ENCODE measurements at places on chromosomes 6 and 20. TPM values are rescaled to one million over a fixed set of nuclear protein-coding genes. Genes with fewer than 3 reads are reported as not detected.

DNA sequence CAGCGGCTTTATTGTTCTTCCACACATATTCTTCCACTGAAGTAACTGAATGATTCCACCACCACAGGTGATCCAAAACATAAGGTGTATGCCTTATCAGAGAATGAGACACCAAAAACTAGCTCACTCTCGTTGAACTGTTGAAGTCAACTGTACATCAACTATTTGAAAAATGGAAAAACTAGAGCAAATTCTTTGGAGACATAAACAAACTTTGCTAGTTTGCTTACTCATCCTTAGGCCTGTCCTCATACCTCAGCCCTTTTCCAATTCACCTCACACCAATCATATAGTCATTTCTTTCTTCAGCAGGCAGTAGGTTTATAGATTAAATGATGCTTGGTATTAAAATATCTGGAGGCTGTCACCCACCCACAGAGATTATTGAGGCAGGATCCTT is 77.1 kb upstream of the RNF217 start:
- H3K4me1 ChIP-seq = peaks cover 10% of the 10 kb centered on the region
- no peak for DNase-seq
- no peak overlapping the region for H3K4me3 ChIP-seq
- H3K27ac ChIP-seq = no peak overlapping the region

GRCh38 chr20:47729472-47729871 is 55.8 kb downstream of the SULF2 start:
- H3K4me1 ChIP-seq = no peaks in the 10 kb centered on the region
- no peaks in the 10 kb centered on the region for H3K36me3 ChIP-seq
- DNase-seq = no peak
- H3K4me3 ChIP-seq = no peak overlapping the region
- no peaks in the 10 kb centered on the region for H3K27me3 ChIP-seq

GRCh38 chr20:53926428-53927028 is 143.9 kb downstream of the BCAS1 start:
- DNase-seq = no peak
- peak overlapping the region; percentile 38 for H3K27ac ChIP-seq
- H3K4me3 ChIP-seq = no peak overlapping the region
- no peaks in the 10 kb centered on the region for H3K36me3 ChIP-seq

DNA sequence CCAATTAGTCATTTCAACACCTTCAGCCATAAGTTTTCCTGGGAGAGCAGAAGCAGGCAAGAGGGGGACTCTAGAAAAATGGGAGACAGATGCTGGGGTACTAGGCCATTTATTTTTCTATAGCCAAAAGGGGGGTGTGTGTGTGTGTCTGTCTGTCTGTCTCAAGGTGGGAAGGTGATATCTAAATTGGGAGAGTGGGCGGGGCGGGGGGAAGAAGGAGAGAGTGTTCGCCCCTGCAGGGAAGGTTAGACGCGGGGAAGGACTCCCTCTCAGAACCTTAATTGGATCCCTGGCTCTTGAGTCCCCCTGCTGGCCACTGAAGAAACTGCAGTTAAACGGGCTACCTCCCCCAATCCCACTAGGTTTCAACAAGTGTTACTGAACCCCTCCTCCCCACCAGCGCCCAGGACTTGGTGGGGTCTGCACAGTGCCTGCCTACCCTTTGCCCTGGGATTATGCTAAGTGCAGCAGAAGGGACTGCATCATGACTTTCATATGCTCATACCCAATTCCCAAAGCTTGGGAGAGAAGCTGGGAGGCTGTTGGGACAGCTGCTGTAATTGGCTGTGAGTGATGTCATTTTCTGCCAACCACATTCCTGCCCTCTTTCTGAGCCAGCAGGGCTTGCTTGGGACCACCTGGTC is 45.8 kb downstream of the FOXP4 start:
- H3K4me3 ChIP-seq = no peak overlapping the region
- no peak overlapping the region for H3K27ac ChIP-seq
- H3K36me3 ChIP-seq = no peaks in the 10 kb centered on the region
- no peaks in the 10 kb centered on the region for H3K4me1 ChIP-seq
- H3K27me3 ChIP-seq = no peaks in the 10 kb centered on the region
- peak; percentile 71 for DNase-seq

The TCP11 gene
- total RNA-seq = not detected

The FAM83C gene
- total RNA-seq = not detected

DNA sequence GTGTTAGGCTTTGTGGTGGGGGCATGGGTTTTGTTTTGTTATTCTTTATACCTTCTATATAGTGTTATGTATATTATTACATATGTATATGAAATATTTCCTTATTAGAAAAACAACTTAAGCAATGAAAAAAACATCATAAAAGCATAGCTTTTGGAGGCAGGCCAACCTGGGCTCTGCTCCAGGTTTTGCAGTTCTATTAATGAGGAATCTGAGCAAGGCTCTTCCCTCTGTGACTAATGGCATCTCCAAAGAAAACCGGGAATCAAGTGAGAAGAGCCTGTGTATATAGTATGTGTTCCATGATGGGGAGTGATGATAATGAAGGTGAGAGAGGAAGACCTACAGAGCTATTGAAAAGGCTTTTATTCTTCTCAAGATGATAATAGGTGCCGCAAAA is 291.1 kb downstream of the CLIC5 start:
- H3K27ac ChIP-seq = no peak overlapping the region
- H3K36me3 ChIP-seq = no peaks in the 10 kb centered on the region
- no peaks in the 10 kb centered on the region for H3K27me3 ChIP-seq
- no peaks in the 10 kb centered on the region for H3K4me1 ChIP-seq

GRCh38 chr20:39762716-39763115 is 800.6 kb downstream of the DHX35 start:
- no peaks in the 10 kb centered on the region for H3K27me3 ChIP-seq
- no peak overlapping the region for H3K4me3 ChIP-seq
- no peak for DNase-seq
- no peaks in the 10 kb centered on the region for H3K4me1 ChIP-seq
- no peak overlapping the region for H3K27ac ChIP-seq

DNA sequence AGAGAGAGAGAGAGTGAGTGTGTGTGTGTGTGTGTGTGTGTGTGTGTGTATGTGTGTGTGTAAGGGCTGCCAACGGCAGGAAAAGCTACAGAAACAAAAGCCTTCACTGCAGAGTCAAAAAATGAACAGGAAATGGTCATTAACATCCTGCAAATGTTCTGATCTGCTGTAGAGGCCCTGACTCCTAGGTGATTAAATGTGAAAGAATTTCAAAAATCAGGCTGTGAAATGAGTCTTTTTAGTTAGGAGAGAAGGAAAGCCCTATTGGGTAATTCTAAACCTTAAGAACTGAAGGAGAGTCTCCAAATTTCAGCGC is 166.5 kb upstream of the MYLIP start:
- no peaks in the 10 kb centered on the region for H3K4me1 ChIP-seq
- H3K27me3 ChIP-seq = no peaks in the 10 kb centered on the region
- no peak for DNase-seq
- H3K27ac ChIP-seq = no peak overlapping the region
- no peaks in the 10 kb centered on the region for H3K36me3 ChIP-seq

GRCh38 chr6:5754904-5755303 is 251.8 kb downstream of the NRN1 start:
- no peaks in the 10 kb centered on the region for H3K4me1 ChIP-seq
- DNase-seq = no peak
- no peak overlapping the region for H3K27ac ChIP-seq
- H3K27me3 ChIP-seq = no peaks in the 10 kb centered on the region
- no peak overlapping the region for H3K4me3 ChIP-seq

The HUS1B gene
- total RNA-seq = 19.1 TPM

DNA sequence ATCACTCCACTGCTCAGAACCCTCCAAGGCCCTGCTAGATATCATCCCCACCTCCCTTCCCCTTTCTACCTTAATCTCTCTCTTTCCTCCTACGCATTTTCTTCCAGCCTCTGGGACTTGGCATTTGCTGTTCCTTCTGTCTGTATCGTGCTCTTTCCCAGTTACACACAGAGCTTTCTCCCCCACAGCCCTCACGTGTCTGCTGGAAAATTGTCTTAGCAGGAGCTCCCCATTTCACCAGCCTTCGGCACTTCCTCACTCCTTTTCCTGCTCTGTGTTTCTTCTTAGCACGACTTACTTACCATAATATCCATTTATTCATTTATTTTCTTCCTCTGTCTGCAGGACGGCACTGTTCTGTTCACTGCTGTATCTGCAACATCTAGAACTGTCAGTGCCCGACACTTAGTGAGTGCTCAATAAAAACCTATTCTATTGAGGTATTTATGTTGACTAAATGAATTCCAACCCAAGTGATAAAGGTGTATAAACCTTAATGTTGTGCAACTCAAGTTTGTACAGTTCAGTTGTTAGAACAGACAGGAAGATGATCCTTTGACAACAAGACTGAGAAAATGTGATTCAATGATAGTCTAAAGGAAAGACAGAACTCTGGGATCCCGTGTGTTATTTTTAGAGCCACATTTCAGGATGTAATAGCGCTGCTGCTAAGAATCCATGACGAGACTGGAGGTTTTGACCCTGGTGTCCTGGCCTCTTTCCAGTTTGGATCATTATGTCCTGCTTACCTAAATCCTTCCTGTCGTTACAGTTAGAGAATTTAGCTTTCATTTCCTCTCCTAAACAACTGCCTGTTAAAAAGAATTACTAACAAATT is 170.1 kb upstream of the LAMP5 start:
- H3K36me3 ChIP-seq = no peaks in the 10 kb centered on the region
- H3K4me1 ChIP-seq = no peaks in the 10 kb centered on the region
- H3K27ac ChIP-seq = peak overlapping the region; percentile 21
- no peak overlapping the region for H3K4me3 ChIP-seq
- no peak for DNase-seq
- H3K27me3 ChIP-seq = no peaks in the 10 kb centered on the region

GRCh38 chr6:35602133-35602946 is 86.4 kb downstream of the FKBP5 start:
- H3K4me3 ChIP-seq = no peak overlapping the region
- no peaks in the 10 kb centered on the region for H3K27me3 ChIP-seq
- peak; percentile 31 for DNase-seq
- H3K4me1 ChIP-seq = peaks cover 48% of the 10 kb centered on the region
- H3K27ac ChIP-seq = peak overlapping the region; percentile 91

DNA sequence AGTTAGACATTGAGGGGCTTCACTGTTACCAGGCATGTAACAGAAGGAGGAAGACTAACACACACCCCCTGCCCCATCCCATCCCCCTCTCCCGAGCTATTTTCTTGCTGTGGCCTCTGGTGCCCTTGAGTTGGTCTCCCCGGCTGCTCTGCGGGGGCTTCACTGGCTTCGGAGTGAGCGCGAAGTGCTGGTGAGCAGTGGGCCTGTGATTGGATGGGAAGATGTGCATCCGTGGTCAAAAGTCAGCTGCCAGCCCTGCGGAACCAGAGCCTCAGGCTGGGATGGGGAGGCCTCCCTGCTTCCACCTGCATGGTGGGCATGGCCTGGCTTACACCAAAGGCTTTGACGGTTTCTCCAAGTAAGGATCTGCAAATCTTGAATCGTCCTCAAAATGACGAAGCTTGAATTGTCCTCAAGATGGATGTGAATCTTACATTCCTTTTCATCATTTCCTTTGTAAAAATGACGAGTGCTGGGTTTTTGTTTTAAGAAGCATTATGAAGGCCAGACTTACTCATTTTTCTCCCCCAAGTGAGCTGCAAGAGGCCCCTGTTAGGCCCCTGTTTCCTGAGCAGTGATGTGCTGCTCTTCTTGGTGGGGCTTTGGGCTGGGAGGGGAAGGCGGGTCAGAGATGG is 23.7 kb downstream of the SPATA2 start:
- DNase-seq = no peak
- H3K27me3 ChIP-seq = no peaks in the 10 kb centered on the region
- peaks cover 45% of the 10 kb centered on the region for H3K4me1 ChIP-seq
- no peak overlapping the region for H3K27ac ChIP-seq
- H3K4me3 ChIP-seq = no peak overlapping the region
- H3K36me3 ChIP-seq = no peaks in the 10 kb centered on the region

GRCh38 chr6:52603000-52603795 is 26.3 kb upstream of the TRAM2 start:
- peaks cover under 1% of the 10 kb centered on the region for H3K4me1 ChIP-seq
- no peaks in the 10 kb centered on the region for H3K36me3 ChIP-seq
- H3K4me3 ChIP-seq = no peak overlapping the region
- DNase-seq = no peak

The MYH7B gene
- total RNA-seq = 0.52 TPM

GRCh38 chr6:142846459-142846831 is 98.5 kb downstream of the HIVEP2 start:
- no peak for DNase-seq
- no peaks in the 10 kb centered on the region for H3K36me3 ChIP-seq

DNA sequence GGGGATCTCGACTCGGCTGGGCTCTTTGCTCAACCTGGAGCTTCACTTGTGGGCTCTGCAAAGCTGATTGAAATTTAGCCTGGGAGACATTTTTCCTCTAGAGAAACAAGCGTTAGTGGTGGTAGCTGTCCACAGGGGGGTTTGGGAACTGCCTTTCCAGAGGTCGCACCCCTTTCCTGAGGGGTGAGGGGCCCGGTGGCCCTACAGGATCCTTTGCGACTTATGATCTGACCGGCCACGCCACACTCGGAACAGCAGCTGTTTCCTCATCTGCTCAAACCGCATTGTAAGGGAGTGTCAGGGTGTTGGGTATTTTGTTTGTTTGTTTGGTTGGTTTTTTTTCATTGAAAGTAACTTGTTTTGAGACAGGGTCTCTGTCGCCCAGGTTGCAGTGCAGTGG is 21.0 kb downstream of the PNLDC1 start:
- no peaks in the 10 kb centered on the region for H3K27me3 ChIP-seq
- DNase-seq = no peak
- H3K36me3 ChIP-seq = no peaks in the 10 kb centered on the region
- H3K4me3 ChIP-seq = no peak overlapping the region
- peaks cover 7% of the 10 kb centered on the region for H3K4me1 ChIP-seq

DNA sequence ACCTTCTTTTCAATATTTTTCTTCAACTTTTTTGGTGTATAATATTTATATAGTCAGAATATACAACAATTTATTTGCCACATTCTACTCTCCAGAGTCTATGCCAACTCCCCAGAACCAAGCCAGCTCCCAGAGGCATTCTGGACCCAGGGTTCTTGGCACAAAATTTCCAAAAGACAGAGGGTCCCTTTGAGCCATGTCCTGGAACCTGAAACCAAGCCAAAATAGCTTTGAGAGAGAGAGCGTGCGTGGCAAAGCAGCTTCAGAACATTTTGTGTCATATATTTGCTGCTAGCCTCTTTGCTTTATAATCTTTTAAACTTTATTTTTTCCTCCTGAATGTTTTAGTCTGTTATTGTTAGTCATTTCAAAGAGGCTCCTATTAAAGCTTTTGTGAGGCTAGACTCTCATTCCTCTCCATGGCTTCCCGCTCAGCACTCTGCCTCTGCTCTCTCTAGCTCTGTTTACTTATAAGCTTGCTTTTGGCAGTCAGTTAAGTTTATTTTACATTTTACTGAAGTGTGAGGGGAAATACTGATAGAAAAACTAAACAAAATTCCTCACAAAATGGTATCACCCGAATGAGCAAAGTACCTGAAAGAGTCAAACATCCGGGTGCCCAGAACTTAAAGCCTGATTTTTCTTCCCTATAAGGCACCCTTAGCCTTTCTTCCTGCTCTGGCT is 605.1 kb upstream of the ID4 start:
- no peaks in the 10 kb centered on the region for H3K36me3 ChIP-seq
- no peak for DNase-seq
- no peaks in the 10 kb centered on the region for H3K27me3 ChIP-seq
- no peak overlapping the region for H3K27ac ChIP-seq
- H3K4me3 ChIP-seq = no peak overlapping the region
- peaks cover 6% of the 10 kb centered on the region for H3K4me1 ChIP-seq

- H3K4me1 ChIP-seq = no peaks in the 10 kb centered on the region
- H3K36me3 ChIP-seq = no peaks in the 10 kb centered on the region
- H3K27ac ChIP-seq = no peak overlapping the region
- H3K4me3 ChIP-seq = no peak overlapping the region
- no peaks in the 10 kb centered on the region for H3K27me3 ChIP-seq
- DNase-seq = no peak
Measured at GRCh38 chr6:21118216-21118780, 475.3 kb upstream of the SOX4 start.

The C6orf52 gene
- total RNA-seq = not detected
